ENCODE measurements at places on chromosomes 5 and 9.

DNA sequence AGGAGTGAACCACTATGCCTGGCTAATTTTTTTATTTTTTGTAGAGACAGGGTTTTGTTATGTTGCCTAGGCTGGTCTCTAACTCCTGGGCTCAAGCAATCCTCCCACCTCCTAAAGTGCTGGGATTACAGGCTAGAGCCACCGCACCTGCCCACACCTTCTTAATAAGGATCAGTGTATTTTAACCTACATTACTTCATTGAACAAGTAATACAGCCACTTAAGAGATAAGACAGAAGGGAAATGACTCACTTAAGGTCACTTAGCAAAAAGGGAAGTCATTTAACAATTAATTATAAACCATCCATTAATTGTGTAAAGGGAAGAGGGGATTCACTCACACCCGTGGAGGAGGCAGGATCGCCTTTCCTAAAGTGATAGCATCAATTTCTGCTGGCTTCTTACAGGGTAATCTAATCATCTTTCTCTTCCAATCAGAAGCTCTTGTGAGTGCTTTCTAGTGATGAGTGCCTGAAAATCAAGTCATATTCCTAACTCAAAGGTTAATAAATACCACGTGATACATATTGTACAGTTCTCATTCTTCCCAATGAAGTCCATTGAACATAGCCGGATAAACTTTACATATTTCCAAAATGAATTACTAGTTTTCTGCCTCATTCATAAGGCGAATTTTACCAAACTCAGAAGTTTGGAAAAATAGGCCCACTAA lies 3.5 kb downstream of the FBXW11 start:
- peak; percentile 8 for DNase-seq

- no peak for DNase-seq
Observed at GRCh38 chr5:124707520-124707919, 38.9 kb downstream of the ZNF608 start.

GRCh38 chr9:114263853-114264510 lies 58.9 kb upstream of the ORM1 start:
- no peak for DNase-seq

DNA sequence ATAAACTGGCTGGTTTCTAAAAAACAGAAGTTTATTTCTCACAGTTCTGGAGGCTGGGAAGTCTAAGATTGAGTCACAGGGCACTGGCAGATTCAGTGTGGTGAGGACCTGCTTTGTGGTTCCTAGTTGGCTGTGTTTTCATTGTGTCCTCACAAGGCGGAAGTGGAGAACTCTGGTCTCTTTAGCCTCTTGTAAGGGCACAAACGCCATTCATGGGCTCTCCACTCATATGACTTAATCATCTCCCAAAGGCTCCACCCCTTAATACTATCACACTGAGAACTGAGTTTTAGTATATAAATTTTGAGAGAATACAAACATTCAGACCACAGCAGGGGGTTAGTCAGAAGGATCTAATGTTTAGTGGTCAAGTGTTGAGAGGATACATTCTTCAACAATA lies 208.2 kb downstream of the SEC61B start:
- peak; percentile 18 for DNase-seq

DNA sequence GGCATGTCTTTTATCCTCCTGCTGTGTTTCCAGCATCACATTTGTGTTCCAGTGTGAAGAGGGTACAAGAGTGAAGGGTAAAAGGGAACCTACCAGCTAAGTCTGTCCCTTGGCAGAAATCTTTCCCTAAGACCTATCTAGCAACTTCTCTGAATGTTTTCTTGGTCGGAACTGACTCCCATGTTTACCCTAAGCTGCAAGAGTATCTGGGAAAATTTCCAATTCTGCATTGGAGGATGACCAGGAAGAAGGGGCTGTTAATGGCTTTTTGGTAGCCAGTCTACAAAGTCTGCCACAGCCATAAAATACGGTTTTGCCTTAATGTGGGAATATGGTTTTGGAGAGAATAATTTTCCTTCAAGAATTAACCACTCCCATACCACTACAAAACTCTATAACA lies 75.1 kb downstream of the MAST4 start:
- no peak for DNase-seq

DNA sequence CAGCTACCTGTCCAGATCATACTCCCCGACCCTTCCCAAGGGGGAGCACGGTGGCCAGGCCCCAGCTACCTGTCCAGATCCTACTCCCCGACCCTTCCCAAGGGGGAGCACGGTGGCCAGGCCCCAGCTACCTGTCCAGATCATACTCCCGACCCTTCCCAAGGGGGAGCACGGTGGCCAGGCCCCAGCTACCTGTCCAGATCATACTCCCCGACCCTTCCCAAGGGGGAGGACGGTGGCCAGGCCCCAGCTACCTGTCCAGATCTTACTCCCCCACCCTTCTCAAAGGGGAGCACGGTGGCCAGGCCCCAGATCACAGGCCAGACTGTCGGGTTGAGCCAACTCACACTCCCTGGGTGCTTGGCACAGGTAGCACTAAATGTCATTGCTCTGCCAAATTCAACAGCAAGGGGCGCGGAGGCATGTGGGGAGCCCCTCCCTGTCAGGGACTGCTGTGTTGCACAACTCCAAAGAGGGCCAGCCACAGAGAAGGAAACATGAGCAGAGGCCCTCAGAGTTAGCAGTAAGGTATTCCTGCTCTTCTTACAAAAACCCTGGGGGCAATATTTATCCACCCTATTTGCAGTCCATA lies 136.9 kb downstream of the OLFM1 start:
- no peak for DNase-seq

DNA sequence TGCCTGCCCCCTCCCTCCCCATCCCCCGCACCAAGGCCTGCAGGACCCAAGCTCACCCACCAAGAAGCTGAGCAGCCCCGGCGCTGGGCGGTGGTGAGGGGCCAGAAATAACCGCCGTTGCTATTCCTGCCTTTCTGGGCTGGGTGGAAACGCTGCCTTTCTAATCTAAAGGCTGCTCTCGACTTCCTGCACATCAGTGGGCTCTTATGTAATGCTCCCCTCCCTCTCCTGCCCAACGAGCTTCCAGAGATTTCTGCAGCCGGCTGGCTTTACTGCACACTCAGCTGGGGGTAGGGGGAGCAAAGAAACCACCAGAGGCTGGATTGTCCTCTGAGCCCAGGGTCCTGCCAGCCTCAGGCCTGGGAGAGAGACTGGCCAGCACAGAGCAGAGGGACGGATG lies 6.9 kb upstream of the EGR1 start:
- DNase-seq: no peak

DNA sequence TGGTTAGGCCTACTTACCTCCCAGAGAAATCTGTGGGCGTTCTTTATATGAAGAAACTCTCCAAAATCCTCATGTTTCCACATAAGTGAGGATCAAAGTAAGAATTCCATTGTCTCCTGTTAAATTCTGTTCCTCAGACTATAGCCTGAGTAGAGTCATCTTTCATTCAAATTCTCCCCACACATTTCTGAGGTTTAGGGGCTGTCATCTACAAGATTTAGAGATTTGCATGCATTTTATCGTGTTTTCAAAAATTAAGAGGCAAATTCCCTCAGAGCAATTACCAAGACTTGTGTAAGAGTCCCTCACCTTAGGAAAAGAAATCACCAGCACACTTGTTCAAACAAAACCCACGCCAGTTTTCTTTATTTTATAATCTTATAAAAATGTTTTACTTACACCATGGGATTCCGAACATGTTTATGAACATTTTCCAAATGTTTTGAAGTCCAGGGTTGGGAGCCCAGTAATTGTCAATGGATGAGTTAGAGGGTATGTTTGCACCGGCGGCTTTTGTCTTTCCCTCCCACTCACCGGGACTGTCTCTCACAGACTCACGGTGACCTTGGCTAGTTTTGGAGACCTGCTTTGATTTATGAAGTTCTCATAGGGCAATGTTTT lies 367.6 kb downstream of the ENC1 start:
- no peak for DNase-seq

GRCh38 chr5:172868436-172868923 lies 34.4 kb downstream of the ERGIC1 start:
- no peak for DNase-seq

DNA sequence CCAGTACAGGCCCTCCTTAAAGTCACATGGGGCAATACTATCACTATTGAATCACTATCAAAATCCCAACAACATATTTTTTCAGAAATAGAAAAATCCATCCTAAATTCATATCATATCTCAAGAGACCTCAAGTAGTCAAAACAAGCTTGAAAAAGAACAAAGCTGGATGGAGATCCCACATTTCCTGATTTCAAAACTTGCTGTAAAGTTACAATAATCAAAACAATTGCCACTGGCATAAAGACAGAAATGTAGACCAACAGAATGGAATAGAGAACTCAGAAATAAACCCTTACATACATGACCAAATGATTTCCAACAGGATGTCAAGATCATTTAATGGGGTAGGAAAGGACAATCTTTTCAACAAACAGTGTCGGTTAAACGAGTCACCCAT lies 41.3 kb upstream of the CDKN2AIPNL start:
- no peak for DNase-seq

DNA sequence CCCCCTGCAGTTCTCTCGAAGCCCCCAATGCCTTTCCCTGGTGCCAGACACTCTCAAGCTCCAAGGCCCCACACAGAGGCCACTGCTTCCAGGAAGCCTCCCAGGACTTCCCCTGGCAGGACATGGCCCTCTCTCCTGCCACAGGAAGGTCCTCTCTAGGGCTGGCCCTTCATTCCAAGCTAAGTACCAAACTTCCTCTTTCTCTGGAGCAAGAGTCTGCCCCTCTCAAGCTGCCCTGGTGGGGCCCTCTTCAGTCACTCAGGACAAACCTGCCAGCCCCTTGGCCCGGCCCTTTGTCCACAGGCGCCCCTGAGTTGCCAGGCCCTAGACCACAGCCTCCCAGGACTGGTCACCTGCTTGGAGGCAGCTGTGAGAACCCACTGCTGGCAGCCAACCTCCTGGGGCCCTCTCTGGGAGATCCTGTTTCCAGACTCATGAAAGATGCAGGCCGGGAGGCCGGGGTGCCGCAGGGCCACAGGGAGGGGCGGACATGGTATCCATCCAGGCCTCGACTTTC lies 6.6 kb downstream of the NINJ1 start:
- no peak for DNase-seq

- no peak for DNase-seq
Observed at GRCh38 chr9:81669041-81669651, 20.2 kb downstream of the TLE1 start.

- DNase-seq: no peak
Observed at GRCh38 chr5:77842243-77842642, 66.1 kb upstream of the TBCA start.

DNA sequence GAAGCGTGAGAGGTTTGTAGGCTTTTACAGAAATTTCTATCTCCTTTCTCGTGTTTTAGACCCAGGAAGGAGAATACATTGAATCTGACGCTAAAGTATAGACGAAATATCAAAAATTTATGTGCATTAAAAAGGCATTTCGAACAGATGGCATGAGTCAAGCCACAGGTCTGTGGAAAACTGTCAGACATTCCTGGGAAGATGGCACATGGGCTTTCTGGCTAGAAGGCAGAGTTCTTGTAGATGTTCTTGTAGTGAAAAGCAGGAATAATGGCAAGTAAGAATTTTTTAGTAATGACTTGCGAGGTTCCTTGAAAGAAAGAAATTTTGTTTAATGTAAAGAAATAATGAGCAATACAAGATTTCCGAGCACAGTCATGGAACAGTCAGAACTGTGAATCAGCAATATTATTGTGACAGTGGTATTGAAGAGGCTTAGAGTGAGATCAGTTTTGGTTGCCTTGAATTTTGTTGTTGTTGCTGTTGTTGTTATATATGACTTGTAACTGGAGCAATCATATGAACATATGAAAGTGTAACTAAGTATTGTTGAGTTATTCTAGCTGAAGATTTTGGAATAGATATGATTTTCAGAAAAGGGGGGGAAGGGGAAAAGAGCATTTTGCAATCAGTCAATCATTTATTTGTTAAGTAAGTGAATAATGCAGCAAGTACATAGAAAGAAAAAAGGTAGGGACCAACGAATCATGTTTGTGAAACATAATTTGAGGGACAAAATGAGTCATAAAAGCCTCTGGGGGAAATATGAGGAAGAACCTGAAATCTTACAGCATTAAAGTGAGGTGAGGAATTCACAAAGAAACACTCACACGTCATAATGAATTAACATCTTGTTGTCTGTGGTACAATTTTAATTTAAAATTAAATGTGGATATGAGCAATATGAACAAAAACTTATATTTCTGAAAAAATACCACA lies 339.0 kb upstream of the CTNND2 start:
- no peak for DNase-seq

- DNase-seq: no peak
Observed at GRCh38 chr9:133233681-133234432, 24.8 kb upstream of the OBP2B start.

DNA sequence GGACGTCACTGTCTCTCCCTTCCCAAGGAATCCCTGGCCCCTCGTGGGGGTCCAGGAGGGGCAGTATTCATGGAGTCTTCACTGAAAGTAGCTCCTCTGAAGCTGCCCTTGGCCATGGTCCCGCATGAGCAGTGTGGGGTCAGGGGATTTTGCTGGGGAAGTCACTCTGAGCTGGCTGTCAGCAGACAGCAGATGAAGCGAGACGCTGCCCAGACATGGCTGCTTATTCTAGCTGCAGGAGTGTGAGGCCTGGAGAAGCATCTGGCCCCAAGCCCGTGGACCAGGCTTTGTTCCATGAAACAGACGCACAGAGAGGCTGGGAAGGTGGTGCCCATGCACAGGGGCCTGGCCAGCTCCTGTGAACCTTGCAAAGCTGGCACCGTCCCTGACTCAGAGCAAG lies 21.5 kb upstream of the ASS1 start:
- no peak for DNase-seq

- DNase-seq: no peak
Observed at GRCh38 chr5:141077826-141078225, 16.6 kb upstream of the PCDHB2 start.

All from AML-193 (cell line).